Stimulated activated CD4-positive, alpha-beta T cell treated with anti-CD3 and anti-CD28 coated beads, Interleukin-15, amount 100 ng/mL, for 24 hours (primary cell): ENCODE measurements at places on chromosomes 11 and 22.

DNA sequence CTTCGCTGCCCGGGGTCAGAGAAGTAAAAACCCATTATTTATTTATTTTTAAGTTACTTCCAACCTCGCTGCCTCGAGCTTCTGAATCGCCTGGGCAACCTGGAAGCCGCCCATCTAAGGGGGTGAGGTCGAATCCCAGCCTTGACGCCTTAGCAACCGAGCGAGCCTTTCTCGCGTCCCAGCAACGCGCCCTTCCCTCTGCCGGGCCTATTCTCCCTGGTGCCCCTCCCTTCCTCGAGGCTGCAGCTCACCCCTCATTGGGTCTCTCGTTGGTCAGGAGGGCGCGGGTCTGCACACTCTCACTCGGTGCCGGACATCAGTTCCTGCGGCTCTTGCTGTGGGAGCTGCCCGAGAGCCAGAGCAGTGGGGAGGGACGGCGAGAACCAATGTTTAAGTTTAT is at the start of gene CCDC81:
TSS of gene CCDC81 (plus strand) at position 302 of the 400 bp plus-strand sequence. CDS start 277 bp downstream, outside the sequence.
- DNase-seq: no peak

- no peak for DNase-seq
Measured at GRCh38 chr11:129313541-129314297, 61.9 kb upstream of the BARX2 start.

- no peak for DNase-seq
Measured at GRCh38 chr11:107998761-107999160, 9.9 kb upstream of the CUL5 start.

DNA sequence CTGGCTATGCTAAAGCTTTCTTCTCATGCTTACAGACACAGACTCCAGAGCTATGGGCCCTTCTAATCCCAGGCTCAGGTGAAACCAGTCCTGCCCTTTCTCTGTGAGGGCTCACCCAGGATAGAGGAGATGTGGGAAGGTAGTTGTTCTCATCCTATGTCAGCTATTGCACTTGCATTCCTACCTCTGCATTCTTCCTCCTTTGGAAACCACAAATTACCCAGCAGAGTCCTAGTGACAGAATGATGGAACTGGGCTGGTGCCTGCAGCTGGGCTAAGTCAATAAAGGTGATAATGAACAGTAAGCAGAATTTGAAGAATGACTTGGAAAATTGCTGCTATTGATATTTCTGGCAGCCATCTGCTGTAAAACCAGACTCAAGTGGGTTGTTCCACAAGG is 560.0 kb downstream of the TMEM135 start:
- no peak for DNase-seq

GRCh38 chr22:38164551-38164918 is 17.1 kb downstream of the PLA2G6 start:
- no peak for DNase-seq

DNA sequence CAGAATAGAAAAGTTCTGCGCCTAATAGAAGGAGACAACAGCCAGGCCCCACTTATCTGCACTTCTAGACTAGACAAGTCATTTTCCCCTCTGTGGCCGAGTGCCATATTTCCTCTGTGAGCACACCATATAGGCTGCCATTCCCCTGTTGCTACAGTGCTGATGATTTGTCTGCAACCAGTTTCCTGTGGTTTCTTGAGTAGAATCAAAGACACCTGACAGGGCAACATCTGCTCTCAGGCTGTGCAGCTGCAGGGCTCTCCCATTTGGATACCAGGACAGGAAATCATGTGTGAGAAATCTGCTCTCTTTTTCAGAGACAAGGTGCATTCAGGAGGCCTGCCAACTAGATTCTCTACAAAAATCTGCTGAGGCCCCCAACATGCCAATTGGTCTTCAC is 879.3 kb downstream of the DLG2 start:
- no peak for DNase-seq

DNA sequence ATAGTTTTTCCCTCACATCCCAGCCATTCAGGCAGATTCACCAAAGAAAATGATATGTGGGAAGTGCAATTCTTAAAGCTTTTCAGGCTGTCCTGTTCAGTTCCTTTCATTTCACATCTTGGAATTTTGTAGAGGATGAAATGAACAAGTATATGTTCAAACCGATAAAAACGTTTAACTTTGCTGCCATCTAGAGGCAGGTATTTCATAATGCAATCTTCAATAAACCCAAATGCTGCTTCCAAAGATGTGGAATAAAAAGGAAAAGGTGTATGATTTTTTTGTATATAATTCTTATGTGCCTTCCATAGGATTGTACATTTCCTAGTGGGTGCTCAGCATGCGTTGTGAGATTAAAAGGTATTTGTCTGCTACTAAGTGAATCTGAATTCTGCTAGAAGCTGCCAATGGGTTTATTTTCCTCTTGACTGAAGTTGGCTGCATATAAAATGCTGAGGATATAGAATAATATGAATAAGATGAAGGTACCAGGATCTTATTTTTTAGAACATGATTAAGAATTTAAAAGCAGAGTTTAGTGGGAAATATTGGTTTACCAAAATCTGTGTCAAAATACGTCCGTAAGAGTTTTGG is 199.3 kb downstream of the PGR start:
- no peak for DNase-seq

DNA sequence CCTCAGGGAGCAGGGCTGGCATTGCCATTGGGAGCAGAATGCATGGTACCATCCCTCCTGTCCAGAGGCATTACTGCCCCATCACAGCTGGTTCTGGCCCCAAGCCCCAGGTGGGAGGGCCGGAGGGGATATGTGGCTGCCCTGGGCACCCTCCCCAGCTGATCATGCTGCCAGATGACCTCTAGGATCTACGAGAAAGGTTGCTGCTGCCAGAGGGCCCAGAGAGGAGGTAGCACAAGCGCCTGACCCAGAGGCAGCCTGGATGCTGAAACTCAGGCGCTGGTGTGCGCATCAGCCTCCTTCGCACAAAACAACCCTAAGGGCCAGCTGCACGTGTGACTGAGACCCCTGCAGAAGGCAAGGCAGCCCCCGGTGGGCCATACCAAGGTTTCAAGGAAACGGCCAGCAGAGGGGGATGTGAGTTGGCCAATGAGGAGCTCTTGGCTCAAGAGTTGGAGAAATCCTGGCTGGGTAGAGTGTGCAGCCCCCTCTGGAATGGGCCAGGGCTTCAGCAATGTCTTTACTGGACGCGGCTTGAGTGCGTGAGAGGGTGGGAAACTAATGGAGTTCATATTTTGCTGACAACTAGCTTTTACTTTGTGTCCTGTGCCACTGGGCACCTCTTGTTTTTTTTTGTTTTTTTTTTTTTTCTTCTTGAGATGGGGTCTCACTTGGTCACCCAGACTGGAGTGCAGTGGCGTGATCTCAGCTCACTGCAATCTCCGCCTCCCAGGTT is 88.3 kb upstream of the PARVA start:
- DNase-seq: no peak

- peak; percentile 69 for DNase-seq
Measured at GRCh38 chr11:36265793-36266628, 23.2 kb downstream of the COMMD9 start.

DNA sequence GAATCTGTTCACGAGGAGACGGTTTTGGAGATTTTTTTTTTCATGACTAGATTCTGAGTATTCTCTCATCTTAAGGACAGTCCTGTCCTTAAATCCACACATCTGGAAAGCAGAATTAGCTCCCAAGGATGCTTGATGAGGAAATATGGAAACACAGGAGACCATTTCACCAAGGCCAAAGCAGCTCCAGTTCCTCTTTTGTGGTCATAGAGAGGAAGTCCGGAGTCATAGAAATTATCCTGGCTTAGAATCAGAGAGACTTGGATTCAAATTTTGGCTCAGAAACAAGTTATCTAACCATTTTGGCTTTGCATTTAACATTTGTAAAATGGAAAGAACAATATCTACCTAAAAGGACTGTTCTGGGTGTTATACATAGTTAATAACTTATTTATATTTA is 7.3 kb upstream of the TEAD1 start:
- DNase-seq: no peak

DNA sequence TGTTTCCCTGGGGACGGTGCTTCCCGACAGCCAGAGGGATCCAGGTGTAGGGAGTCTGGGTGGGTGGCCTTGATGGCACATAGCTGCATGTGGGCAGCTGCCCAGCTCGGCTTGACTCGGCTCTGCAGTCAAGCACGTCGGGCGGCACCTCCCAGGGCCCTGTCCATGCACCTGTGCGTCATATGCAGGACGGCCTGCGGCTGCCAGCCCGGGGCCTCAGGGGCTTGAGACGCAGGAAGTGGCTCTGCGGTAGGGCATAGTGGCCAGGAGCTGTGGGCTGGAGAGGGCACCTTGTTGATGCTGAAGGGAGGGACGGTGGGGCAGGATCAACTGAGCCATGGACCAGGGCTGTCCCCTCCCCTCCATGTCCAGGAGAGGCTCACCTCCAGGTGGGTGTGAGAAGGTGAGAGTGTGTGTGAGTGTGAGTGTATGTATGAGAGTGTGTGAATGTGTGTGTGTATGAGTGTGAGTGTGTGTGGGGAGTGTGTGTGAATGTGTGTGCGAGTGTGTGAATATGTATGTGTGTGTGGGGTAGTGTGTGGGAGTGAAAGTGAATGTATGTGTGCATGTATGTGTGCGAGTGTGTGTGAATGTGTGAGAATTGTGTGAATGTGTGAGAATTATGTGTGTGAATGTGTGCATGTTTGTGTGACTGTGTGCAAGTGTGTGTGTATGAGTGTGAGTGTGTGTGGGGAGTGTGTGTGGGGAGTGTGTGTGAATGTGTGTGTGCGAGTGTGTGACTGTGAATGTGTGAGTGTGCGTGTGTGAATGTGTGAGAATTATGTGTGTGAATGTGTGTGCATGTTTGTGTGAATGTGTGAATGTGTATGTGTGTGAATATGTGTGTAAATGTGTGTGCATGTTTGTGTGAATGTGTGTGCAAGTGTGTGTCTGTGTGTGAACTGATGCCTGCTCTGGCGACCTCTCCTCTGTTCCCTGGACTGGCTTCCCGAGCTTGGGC is 5.7 kb upstream of the SUN2 start:
- DNase-seq: no peak

DNA sequence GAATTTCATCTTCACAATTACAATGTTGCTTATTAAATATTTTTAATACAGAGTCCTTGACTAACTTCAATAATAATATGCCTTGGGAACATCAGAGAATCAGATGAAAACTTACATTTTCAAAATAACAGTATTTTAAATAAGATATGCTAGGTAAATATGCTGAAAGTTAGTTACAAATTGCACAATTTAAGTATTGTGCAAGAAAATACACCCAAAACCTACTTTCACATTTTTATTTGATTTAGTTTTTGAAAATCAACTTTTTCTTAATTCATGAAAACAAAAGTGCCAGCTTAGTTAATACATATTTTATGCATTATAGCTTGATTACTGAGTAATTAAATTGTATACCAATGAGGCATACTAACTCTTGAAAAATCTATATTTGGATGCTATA is 76.8 kb downstream of the SOX6 start:
- DNase-seq: no peak

DNA sequence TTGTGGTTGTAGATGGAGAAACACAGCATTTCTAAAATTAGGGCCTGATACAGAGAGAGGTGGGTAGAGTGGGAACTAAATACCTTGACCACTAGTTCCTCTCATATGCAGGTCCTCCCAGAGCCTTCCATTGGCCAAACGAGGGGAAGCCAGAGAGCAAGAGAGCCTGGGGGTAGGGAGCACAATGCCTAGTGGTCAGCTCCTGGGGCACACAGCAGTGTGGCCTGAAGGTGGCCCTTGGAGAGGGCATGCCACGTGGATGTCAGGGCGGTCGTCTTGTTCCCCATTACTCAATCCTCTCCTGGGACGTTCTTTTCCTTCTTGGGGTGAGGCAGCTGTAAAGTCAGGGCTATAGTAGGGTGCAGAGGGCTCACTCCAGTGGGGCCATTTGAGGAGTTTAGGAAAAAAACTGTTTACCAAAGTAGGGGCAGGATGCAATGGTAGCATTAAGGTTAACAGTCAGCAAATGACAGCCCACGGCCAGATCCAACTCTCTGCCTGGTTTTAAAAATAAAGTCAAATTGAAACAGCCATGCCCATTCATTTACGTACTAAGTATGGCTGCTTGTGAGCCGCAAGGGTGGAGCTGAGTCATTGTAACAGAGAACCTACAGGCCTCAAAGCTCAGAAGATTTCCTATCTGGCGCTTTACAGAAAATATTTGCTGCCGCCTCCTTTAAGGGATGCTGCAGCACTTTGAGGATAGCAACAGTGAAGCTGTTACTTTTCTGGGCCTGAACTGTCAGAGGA is 7.6 kb downstream of the MYO18B start:
- DNase-seq: peak; percentile 63

DNA sequence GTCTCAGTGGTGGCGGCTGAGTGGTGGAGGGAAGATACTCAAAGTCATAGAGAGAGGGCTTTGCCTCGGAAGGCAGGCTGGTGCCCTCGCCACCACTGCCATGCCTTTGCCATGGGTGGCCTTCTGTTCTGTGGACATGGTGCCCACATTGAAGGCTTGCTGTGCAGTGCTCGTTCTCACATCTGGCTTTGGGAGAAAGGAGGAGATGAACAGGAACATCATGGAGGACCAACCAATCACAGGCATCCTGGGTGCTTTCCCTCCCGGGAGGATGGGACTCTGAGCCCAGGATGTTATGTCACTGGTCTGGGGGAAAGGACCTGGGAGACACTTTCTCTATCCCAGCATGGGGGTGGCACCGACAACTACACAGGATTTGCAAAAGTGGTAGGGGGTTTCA is 82.3 kb upstream of the NARS2 start:
- DNase-seq: no peak

DNA sequence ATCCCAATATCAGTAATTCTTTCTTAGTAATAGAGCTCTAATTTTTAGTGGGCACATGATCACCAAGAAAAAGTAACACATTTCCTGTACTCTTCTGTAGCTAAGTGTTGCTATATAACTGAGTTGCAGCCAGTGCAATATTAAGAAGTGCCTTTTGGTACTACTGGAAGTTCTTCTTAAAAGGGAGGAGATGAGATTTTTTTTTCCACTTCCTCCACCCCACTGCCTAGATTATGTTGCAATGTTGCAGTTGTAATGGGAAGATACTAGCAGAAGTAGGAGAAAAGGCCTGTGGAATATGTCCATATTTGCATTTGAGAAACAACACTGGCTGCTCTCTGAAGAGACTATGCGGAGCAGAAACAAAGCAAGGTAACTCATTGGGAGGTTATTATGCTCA is 280.6 kb upstream of the ANO5 start:
- no peak for DNase-seq

- no peak for DNase-seq
Measured at GRCh38 chr11:19947537-19948114, 212.6 kb downstream of the DBX1 start.

DNA sequence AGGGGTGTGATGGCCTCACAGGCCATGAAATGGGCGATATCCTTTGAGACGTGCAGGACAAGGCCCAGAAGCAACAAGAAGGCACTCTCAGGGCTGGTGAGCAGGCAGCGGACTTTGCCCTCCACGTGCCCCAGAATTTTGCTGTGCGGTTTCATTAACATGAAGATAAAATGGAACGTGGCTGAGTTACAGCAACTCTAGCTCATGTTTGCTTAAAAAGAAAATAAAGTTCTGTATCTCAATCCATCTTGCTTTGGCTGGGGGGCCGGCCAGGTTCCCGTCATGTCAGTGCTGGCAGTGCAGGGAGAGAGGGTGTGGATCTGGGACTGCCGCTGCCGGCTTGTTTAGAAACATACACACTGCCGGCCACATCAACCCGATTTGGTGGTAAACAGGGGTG is 370.1 kb downstream of the OPCML start:
- no peak for DNase-seq
